ENCODE measurements at places on chromosomes 3 and 15.

DNA sequence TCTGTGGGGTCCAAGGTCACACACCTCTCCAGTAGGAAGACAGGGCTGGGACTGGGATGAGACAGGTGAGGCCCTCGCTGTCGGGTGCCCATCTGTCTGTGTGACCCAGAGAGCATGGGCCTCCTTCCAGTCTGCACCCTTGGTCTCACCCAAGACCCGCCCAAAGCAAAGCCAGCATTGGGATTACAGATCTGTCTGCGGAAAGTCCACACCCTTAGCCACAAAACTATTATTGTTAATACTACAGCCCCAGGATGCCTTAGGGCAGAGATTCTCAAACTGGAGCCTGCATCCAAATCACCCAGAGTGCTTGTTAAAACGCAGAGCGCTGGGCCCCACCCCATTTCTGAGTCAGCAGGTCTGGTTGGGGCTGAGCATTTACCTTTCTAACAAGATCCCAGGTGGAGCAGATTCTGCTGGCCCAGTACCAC, 58.5 kb upstream of the ZNF148 start:
- DNase-seq = no peak

- DNase-seq = no peak
Observed at GRCh38 chr3:12345584-12346494, 57.0 kb downstream of the PPARG start.

DNA sequence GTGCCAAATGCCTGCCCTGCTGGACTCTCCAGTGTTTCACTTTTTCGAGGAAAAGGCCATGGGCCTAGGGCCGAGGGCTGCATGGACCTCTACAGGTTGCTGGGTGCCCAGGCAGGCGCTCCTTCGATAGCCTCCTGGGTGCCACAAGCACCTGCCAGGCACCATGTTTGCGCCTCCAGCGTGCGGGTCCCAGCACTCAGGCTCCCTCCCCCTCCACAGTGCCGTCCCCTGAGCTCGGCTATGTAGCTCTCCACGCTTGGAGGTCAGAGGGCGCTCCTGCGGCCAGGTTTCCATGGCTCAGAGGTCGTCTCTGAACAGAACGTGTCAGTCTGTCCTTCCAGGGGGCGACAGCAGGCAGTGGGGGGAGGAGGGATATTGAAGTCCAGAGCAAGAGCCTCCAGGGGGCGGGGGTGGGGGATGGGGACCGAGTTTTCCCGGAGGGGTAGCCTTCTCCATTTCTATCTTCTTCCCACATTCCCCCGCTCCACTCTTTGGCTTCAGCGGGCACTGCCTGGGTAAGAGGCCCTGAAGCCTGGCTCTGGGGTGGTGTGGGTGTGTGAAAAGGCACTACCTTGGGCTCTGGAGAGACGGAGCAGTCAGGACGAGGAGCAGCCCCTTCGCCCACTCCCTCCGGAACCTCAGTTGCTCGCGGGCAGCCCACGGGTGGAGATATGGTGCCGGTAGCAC, 3.6 kb downstream of the ONECUT1 start:
- DNase-seq = no peak

GRCh38 chr15:88139936-88140335, 116.6 kb downstream of the NTRK3 start:
- no peak for DNase-seq

GRCh38 chr3:124358156-124358555, 366.2 kb upstream of the ROPN1 start:
- DNase-seq = no peak

DNA sequence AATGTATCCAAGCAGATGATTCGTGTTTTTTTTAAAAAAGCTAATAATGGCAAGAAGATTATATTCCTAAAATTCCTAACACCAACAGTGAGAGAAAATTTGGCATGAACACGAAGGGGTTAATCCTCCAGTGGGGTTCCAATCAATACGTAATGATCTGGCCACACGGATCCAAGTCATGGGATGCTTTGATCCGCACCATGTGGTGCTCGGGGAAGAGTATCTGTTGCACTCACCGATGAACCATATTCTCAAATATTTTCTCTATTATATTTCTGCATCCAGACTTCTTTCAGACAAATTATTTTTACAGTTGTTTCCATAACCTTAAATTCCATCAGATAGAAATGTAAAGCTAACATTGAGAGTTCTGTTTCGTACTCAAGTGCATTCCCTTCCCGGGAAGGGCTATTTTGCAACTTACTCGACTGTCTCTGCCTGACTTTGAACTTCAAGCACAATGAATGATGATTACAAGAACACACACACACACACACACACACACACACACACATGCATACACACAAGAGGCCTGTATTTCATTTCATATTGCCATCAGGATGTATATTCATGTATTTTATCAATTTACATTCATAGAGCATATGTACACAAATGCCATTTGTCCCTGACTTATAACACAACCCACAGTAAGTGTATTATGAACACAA, 567.2 kb downstream of the FOXP1 start:
- no peak for DNase-seq

- no peak for DNase-seq
Observed at GRCh38 chr3:31232055-31233025, 300.4 kb upstream of the STT3B start.

DNA sequence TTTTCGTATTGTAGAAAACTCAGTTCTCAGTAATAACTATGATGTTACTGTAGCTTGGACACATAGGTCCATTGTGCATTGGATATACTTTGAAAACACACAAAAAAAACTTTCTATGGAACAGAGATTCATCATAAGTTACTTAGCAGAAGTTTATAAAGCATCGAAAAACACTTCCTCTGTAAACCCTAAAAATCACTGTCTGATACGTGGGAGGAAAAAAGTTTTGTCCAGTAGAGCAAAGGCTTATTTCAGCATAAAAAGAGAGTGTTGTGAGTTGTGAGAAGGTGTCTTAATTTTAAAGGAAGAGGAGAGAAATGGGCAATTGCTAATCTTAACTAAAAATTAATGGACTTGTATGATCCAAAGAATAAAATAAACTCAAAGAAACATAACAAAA, 64.8 kb downstream of the OSTN start:
- DNase-seq = no peak

- DNase-seq = no peak
Observed at GRCh38 chr15:47439146-47440111, 277.9 kb upstream of the SEMA6D start.

DNA sequence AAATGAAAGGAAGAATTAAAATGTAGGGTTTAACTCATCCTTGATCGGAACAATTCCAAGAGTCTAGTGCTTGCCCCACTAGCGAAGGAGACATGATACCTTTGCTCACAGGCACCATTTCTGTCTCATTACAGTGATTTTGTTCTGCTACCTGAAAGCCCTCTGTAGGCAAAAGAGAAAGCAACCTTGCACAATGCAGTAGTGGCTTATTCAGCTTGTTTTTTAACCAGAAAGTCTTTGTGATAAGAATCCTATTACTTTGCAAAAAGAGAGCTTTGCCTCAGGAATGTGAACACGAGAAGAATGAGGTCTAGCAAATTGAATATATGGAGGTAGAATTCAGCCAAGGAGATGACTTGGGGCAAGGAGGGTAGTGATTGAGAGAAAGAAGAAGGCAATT, 684.4 kb downstream of the GRM7 start:
- DNase-seq = no peak

- DNase-seq = no peak
Observed at GRCh38 chr3:53809764-53810400, 36.3 kb downstream of the CHDH start.

GRCh38 chr3:188370081-188370830, 216.3 kb downstream of the LPP start:
- no peak for DNase-seq

DNA sequence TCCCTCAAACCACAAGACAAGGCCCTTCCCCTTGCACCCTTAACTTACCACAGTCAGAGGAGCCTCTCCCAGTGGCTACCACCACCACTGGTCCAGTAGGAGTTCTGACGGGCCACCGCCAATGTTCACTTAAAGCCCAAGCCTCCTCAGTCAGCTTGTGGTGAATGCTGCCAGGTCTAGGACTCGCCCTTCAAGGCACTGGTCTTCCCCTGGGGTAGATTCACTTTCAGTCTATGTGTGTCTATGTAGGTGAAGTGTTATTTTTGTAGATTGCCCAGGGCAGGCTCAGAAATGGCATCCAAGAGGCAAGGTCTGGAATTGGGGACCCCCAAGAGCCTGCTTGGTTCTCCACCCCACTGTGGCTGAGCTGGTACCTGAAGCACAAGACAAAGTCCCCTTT, 15.4 kb upstream of the CASR start:
- DNase-seq = no peak

Measured in activated CD4-positive, alpha-beta T cell treated with anti-CD3 and anti-CD28 coated beads, Interleukin-2, amount 50 U/mL, for 1 hour (primary cell).